ENCODE measurements at places on chromosomes 2 and 18.

DNA sequence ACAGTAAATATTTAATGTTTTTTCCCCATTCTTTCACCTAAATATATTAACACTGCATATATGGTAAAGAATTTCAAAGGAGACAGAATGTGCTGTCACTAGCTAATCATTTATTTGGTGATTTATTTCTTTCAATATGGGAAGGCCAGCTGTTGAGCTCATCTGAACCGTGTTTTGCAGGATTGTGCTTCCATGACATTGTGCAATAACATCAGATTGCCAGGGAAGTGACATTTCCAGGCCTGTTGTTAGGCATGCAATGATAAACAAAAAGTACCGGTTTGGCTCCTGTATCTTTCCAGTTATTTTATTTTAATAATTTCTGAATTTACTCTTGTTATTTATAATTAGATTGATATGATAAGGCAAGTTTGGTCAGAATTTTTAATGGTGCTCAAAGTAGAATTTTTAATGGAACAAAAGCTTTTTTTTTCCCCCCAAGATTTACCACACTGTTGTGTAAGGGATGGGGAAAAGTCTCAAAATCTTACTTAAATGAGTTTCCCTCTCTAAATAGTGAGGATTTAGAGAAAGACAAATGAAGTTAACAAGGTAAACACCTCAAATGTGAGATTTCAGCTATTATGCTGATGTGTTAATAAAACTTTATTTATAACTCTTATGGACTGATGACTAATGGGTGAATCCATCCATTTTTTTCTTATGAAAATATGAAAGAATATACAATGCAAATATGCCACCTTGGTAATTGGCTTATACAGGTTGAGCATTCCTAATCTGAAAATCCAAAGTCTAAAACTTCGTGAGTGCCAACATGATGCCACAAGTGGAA is 52.7 kb downstream of the MALT1 start:
- DNase-seq = no peak

DNA sequence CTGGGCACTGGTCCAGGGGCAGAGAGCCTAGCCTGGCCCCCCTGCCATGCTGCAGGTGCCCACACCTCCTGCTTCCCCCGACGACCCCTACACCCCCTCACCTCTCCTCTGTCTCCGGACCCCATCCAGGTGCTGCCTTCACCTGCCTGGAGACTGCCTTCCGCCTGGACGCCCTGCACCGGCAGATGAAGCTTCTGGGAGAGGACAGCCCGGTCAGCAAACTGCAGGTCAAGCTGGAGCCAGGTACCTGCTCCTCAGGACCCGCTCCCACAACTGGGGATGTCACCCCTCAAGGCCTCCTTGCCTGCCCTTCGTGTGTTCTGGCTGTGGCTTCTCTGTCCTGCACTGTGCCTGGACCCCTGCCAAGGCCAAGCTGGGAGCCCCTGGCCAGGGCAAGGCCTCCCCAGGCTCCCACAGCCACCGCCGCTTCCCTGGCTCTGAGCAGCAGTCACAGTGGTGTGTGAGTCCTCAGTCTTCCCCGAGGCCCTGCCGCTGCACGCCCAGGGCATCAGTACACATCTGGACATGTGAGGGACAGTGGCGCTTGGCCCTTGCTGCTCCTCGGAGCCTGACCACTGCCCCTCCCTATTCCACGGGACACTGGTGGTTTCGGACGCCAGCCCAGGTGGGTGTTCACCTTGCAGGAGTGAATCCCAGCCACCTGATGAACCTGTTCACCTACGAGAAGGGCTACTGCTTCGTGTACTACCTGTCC is 6.3 kb downstream of the RNPEPL1 start:
- DNase-seq = no peak

GRCh38 chr2:233116946-233117345 is 56.8 kb downstream of the INPP5D start:
- DNase-seq = no peak

- DNase-seq = no peak
These were observed 273.2 kb downstream of the BCL11A start for GRCh38 chr2:60280238-60280637.

DNA sequence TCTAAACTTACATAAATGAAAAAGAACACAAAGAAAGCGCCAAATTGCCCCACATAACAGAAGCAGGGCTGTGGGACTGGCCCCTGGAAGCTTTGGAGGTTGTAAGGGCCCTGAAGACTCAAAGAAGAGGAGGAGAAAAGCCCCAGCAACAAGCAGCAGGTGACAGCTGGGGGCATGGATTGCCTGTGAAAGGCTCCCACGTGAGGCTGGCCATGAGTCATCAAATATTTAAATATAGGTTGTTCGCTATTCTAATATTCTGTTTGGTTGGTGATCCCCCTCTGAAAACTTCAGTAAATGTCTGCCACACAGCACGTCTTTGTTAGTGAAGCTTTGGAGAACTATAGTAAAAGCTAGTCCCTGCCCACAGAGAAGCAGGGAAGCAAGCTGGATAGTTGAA is 132.4 kb downstream of the MREG start:
- peak; percentile 63 for DNase-seq

DNA sequence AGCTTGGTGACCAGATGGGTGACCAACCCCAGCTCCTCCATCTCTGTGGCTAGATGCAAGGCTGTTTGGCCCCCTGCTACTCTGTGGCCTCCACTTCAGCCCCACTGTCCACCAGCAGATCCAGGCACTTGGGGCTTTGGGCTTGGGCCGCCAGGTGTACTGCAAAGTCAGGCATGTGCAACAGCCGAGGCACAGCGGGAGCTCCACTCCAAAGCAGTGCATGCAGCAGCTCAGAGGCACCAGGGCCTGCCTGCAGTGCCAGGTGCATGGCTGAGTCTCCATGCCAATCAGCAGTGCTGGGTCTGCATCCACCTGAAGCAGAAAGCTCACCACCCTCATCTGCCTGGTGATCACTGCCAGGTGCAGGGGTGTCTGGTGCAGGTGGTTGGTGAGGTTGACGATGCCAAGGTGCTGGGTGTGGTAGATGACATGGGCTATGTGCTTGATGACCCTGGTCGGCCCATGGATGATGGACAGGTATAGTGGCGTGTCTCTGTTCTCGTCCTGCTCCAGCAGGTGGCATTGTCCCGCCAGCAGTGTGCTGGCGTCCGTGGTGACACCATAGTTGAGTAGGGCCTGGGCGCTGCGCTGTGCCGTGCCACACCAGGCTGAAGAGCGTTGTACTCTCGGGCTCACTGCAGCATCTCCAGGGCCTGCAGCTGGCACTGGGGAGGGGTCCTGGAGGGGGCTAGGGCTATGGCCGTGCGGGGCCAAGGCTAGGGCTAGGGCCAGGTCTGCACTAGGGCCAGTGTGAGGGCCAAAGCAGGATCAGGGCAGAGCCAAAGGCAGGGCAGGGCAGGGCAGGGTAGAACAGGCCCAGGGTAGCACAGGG is 1.0 kb upstream of the ANKRD62 start:
- DNase-seq = peak; percentile 68

GRCh38 chr2:170084820-170085491 is 93.0 kb upstream of the MYO3B start:
- no peak for DNase-seq

DNA sequence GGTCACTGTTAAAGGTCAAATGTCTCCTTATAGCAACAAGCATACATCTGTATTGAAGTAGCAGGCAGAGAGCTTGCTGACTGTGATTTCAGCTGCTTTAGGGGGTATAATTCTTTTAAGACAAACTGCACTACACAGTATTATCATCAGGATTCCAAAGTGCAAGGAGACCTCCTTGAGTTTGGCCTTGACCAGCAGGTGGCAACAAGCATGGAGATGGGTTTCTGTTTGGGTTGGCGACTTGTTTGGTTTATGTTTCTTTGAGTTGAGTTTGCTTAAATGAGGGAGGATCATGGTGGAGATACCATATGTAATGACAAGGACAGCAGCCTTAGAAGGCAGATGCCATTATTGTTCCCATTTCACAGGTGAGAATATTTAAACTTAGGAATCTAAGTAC is 681.0 kb upstream of the ID2 start:
- peak; percentile 47 for DNase-seq

DNA sequence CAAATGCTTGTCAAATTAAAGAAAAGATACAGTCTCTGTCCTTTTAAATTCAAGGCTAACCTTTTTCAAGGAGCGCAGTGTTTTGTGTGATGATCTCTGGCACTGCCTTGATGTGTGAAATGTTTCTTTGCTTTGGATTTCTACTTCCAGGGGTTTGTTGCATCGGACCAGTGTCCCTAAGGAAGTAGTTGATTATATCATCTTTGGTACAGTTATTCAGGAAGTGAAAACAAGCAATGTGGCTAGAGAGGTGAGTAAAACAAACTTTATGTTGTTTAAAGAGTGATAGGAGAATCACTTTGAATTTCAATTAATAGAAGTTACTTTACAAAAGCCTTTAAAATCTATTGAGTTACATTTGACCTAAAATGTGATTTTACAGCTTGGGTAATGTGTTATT is 28.8 kb downstream of the HADHB start:
- no peak for DNase-seq

GRCh38 chr18:35027206-35027605 is 14.0 kb upstream of the MAPRE2 start:
- no peak for DNase-seq

DNA sequence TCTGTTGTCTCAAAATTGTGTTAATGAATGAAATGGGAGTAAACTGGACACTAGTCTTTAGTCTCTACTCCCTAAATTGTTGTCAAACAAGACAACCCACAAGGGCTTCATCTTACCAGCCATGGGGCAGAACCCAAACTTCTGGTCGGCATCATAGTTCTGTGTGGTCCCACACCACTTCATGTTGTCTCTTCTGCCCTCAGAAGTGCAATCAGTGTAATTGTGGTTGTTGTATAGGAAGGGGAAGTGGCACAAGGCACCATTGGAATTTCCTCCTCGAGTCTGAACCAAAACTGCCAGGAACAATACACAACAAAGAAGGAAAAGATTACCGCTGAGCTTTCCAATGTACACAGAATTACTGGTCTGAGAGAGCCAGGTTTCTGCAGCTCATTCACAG is 12.6 kb downstream of the FN1 start:
- no peak for DNase-seq

- no peak for DNase-seq
These were observed 190.1 kb upstream of the RND3 start for GRCh38 chr2:150677551-150677950.

GRCh38 chr2:239397931-239398471 is 2.8 kb downstream of the HDAC4 start:
- DNase-seq = no peak

- DNase-seq = peak; percentile 72
These were observed 948.7 kb downstream of the TSN start for GRCh38 chr2:122704109-122704563.

DNA sequence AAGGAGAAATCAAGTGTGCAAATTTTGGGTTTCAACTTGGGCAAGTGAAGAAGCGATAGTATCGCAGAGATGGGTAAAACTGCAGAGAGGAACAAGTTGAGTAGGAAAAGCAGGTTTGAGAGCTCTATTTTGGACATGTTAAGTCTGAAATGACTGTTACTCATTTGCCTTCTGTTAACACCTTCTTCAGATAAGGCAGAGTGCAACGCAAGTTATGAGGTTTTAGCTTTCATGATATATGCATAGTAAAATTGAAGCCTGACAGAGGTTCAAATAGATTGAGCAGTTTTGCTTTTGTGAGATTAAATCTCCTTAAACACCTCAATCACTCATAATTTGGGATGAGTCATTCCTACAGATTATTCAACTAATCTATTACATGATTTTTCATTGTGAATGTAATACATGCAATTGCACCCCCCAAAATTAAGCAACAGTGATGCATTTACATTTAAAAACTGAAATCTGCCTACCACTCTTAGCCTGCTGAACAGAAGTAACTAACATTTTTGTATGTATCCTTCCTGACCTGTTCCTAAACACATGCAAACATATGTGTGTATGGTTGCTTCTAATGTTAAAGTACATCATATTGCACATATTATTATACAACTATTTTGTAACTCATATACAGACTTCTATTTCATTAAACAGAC is 575.4 kb downstream of the ARHGAP15 start:
- peak; percentile 30 for DNase-seq

DNA sequence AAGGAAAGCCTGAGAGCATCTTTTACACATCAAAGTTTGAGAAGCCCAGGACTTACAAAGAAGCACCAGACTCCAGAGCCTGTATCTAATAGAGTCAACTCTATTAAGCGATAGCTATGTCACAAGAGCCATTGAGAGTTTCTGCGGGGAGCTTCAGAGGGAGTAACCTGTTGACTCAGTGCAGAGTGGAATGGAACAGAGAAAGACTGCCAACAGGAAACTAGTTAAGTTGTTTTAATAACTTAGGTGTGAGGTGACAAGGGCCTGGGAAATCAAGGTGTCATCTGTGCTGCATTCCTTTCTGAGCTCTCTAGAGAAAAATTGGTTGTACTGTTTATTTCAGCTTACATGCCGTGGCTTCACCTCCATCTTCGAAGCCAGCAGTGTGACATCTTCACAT is 513.8 kb upstream of the POU3F3 start:
- no peak for DNase-seq

- no peak for DNase-seq
These were observed 1572.8 kb upstream of the PIK3C3 start for GRCh38 chr18:40382197-40382596.

GRCh38 chr2:71452565-71452964 is 796 bp upstream of the DYSF start:
- DNase-seq = peak; percentile 23

DNA sequence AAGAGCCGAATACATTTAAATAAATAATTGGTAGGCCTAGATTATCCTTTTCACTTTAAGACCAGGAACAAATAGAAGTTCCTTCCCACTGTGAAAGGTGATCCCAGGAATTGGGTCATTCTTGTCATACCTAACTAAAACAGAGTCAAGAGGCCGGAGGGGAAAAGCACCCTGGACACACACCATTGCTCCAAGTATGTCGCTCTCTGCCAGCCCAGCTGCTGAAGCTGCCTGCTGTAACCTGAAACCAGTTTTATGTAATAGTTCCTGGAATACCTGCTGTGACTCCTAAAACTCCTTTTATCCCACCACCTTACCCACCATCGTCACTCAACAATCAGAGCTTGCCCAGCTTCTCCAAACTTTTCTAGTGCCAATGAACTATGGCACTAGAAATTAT is 217.1 kb downstream of the PTPRM start:
- DNase-seq = no peak

DNA sequence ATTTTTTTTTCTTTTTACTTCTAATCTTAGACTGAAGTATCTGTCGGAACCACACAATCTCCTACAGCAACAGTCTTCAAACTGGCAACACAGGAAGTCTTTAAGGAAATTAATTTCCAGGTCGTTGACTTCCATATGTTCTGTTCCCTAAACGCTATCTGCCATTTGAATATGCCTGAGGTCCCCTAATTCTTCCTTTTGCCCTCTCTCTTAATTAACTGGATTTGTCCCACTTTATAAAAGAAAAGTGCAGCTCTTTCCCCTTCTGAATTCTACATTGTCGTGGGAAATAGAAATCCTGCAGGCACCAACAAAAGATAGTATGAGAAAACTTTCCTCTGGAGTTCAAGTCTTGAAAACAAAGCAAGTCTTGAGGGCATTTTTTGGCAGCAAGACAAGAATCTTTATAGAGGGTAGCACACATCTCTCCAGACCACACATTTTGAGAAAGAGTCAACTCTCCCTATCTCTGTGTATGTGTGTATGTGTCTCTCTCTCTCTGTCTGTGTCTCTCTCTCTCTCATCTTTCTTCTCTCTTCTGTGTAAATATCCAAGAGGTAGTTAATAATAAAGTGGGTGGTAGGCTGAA is 879.8 kb downstream of the SOCS6 start:
- DNase-seq = no peak

Data from GM12865 (cell line).